MM.1S (cell line): ENCODE measurements at places on chromosomes 5 and 9.

DNA sequence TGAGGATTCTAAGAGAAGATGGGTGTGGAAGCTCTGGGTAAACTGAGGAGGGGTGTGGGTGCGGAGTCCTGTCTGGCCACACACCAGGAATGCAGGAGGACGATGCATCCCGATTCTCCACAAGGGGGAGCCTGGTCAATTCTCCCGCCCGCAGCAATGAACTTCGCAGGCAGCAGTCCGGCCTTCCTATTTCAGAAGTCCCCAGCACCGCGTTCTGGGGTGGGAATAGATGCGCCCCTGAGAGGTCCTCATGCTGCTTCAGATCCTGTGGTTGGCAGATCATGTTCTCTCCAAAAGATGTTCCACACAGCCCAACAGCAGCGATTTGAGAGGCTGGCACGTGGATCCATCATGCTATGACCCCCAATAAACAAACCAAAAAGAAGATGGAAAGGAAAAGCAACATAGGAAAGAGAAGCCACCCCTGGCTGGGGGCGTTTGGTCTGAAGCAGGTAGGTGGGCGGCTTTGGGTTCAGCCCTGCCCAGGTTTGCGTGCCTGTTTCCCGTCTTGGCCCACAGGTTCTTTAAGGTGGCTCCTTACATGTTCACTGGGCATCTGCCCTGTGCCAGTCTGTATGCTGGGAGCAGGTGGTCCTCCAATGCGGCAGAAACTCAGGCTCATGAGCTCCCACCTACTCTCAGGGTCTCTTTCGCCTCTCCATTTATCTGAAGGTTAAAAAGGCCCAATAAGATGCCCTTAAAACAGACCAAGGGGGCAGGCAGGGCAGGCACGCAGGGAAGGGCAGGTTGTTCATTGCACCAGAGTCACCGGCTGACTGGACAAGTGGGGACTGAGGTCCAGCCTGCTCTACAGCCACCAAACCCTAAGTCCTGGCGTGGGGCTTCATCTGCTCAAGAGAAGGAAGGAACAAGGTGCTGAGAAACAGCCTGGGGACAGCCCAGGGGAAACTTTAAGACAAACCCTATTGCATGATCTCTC, 171.6 kb downstream of the PAX5 start:
- no peak for DNase-seq

DNA sequence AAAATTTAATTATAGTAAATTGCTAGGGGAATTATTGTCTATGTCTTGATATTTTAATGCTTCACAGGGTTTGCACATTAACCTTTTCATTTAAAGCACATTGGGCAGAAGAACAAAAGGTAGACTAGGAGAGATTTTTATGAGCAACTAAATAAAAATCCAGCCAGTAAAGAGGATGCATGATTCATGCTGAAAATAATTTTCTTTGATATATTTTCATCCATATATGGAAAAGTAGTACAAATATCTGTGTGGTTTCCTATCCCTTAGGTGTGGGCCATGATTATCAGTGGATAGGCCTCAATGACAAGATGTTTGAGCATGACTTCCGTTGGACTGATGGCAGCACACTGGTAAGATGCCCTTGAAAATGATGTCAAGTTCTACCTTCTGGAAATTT, 83.1 kb downstream of the VCAN start:
- no peak for DNase-seq

- no peak for DNase-seq
These were observed 40.8 kb upstream of the LMNB1 start for GRCh38 chr5:126736141-126736540.

- DNase-seq, result no peak
These were observed 85.9 kb downstream of the RASGRF2 start for GRCh38 chr5:81046041-81046440.

DNA sequence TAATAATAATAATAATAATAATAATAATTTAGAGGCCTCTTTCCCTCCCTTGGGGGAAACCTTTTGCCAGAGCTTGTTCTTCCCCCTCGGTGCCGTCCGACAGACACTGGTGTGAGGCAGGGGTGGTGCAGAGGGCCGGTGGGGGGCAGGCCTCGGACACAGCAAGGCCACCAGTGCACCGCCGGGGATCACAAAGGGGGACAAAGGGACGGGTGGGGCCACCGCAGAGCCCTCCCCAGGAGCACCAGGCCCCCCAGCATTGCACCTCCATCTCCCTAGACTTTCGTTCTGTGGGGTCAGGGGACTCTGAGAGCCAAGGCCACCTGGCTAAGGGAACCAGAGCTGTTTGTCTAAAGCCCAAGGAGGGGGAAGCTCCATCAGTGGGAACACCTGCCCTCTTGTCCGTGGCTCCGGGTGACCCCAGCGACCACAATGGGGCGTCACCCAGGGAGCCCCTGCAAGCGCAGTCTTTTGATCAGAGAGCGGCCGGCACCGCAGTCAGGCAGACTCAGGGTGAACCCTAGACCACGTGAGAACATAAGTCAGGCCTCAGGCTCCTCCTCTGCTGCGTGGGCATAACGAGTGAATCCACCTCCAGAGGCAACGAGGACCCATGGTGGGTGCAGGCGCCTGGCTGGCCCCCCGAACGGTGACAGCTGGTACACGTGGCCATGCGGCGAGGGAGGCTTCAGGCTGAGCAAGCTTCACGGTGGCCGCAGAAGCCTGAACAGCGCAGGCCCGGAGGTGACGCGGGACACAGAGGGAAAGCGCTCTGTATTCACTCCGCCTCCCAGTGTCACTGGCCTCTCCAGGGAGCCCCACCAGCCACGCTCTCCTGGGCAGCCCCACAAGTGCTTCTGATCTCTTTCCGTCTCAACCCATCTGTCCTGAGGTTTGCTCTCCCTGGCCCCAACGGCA, 12.0 kb upstream of the QSOX2 start:
- no peak for DNase-seq

DNA sequence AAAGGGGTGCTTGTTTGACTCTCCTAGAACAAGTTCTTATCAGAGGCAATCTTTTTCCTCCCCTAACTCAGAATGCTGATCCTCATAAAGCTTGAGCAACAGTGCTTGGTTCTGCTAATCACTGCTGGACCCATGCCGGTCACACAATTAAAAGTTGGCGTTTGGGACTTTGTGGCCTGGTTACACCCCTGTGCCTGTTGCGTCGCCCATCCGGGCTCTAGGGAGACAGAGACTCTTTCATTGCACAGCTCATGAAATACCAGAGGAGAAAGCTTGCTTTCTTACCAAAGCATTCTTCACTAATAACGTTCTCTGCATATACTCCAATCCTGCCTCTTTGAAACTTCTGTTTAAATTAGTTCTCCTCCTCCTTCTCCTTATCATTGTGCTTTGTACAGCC, 301.1 kb downstream of the NR3C1 start:
- DNase-seq, result no peak

DNA sequence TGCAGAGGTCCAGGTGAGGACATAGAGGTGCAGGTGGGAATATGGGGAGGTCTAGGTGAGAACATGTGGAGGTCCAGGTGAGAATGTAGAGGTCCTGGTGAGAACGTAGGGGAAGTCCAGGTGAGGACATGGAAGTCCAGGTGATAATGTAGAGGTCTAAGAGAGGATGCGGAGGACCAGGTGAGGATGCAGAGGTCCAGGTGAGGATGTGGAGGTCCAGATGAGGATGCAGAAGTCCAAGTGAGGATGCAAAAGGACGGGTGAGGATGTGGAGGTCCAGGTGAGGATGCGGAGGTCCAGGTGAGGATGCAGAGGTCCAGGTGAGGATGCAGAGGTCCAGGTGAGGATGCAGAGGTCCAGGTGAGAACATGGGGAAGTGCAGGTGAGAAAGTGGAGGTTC, 133.8 kb downstream of the MRPL36 start:
- DNase-seq, result no peak

DNA sequence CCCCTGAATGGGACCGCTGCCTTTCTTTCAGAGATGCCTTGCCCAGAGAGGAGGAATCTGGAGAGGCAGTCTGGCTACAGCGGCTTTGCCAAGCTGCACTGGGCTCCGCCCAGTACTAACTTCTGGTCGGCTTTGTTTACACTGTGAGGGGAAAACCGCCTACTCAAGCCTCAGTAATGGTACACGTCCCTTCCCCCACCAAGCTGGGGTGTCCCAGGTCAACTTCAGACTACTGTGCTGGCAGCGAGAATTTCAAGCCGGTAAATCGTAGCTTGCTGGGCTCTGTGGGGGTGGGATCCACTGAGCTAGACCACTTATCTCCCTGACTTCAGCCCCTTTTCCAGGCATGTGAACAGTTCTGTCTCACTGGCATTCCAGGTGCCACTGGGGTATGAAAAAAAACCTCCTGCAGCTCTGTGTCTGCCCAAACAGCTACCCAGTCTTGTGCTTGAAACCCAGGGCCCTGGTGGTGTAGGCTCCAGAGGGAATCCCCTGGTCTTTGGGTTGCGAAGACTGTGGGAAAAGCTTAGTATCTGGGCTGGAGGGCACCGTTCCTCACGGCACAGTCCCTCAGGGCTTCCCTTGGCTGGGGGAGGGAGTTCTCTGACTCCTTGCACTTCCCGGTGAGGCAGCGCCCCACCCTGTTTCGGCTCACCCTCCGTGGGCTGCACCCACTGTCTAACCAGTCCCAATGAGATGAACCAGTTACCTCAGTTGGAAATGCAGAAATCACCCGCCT, 171.2 kb downstream of the CWC27 start:
- DNase-seq, result no peak

DNA sequence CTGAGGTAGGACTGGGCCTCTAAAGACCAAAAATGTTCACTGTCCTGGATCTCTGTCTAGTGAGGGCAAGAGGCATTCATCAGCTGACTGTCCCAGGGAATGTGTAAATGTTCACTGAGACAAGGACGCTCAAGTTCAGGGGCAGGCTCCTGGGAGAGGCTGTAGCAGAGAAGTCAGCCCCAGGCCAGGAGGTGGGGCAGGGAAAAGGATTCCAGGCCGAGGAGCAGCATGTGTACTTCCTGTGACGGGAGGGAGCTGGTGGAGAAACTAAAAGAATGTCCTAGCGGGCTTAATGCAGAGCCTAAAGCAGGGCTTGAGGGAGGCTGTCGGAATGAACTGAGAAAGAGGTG, 205.8 kb downstream of the GABBR2 start:
- DNase-seq, result no peak

GRCh38 chr9:63859475-63860215, 1425.4 kb downstream of the FOXD4L5 start:
- peak; percentile 6 for DNase-seq

DNA sequence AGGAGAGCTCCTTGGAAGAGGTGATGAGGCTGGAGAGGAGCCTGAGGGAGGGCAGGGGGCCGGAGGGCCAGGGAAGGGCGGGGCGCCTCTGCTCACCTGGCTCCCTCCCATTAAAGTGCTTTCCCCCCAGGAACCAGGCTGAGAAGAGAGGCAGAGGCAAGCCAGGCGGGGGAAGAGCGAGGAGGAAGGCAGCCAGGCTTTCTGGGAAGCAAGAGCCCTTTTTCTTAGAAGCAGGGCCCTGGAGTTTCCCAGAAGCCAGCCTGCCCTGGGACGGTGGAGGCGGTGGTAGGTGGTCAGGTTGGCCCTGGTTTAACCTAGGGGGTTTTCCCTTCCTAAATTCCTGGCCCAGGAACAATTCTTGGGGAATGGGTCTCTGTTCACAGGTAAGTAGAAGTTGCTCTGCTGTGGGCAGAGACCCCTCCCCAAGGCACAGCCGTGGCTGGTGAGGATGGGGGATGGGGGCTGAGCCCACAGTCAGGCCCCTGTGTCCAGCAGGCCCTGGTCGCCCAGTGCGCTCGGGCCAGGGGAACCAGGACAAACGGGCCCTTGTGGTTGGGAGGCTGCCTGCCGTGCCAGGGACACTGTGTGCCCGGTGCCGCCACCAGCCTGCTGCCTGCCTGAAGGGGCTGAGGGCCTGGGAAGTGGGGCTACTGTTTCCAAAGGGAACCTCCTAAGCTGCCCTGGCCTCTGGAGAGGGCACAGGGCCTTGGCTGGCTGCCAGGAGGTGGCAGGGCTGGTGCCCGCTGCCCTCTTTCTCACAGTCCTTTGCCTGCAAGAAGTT, 16.6 kb upstream of the RALGDS start:
- no peak for DNase-seq

DNA sequence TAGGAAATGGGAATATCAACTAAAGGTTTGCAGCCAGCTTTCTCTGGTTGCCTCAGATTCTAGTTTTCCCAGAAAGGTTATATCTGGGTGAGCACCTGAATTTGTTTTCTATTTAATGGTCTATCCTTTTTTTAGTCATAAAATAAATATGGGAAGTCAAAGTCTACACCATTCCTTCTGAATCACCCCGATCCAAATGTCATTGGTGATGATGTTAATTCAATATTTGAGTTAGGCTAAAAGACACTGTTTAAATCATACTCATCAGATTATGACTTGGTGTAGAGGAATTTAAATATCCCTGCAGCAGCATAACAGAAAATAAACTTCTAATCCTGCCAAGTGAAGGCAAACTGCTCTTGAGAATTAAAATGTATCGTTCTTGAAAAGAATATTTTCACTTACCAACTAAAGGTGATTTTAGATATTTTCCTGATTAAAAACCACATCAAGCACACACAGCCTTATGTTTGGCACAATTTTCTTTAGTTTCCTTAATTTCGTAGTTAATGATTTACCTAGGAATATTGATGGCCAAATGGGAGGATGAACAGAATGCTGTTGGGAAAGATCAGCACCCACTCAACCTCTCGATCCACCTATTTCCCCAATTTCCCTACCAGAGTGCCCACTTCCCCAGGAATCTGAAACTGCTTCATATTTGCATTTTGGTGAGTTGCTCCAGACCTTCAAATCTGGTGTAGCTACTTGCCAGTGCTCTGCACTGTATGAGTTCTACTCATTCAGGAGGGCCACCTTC, 103.1 kb upstream of the TSLP start:
- no peak for DNase-seq

DNA sequence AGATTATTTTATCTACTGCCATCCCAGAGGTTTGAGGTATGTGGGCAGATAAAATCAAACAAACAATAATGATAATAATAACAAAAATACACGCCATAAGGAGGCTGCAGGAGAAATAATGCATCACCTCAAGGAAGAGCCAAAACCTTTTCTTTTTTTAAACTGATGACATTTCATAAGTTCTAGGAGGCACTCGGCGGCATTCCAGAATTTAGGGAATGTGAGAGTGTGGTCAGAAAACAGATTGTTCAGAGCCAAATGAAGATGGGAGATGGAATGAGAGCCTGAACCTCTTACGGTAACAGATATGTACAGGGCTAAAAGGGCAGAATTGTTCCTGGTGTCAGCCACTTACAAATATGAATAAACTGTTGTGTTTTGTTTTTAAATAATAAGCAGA, 615.0 kb upstream of the CHD1 start:
- DNase-seq, result no peak

DNA sequence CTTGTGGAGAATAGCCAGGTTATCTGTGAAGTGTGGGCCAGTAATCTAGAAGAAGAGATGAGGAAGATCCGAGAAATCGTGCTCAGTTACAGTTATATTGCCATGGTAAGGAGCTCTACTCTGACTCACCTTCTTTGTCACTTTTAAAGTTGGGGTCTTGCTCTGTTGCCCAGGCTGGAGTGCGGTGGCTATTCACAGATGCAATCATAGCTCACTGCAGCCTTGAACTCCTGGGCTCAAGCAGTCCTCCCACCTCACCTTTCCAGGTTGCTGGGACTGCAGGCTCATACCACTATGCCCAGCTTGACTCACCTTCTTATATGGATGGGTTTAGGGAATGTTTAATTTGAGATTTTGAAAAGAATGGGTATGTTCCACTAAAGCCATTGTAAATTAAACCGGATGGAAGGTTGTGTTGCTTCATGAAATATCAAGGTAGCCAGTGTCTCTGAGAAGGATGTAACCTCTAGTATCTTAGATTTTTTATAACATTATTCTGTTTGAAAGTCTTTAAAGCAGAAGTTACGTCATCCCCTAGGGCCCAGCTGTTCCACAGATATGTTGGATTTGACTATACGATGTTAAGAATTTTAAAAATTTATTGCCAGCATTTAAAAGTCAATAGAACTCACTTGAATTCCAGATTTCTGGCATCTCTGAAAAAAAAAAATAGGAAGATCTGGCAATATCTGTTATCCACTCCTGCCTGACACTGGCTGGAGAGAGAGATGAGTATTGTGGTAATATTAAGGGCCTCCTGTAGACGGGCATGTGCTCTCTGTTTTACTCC, 5.1 kb downstream of the CNOT8 start:
- DNase-seq, result no peak
